ENCODE measurements at places on chromosomes 11 and 22.
A peak's percentile ranks its signal among the peaks of the same experiment; 100 is the strongest.

GRCh38 chr11:102517670-102518069 is 12.9 kb downstream of the MMP7 start:
- no peak for DNase-seq

DNA sequence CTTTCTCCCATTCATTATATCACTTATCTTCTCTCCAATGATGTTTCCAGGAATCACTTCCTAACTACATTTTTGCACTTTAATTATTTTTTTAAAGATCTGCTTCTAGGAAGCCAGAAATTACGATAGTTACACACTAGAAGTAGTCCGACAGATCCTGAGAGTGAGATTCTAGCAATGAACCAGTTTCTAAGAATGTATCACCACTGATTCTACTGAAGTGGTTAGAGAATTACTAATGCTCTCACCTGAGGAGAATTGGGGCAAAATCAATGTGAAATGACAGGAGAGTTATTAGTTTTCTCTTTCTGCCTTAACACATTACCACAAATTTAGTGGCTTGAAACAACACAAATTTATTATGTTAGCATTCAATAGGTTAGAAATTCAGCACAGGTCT is 241.2 kb downstream of the CASP12 start:
- no peak for DNase-seq

GRCh38 chr11:72363112-72363511 is 71.2 kb downstream of the CLPB start:
- DNase-seq, result no peak

- DNase-seq, result peak; percentile 87
Measured at GRCh38 chr11:36265793-36266628, 23.2 kb downstream of the COMMD9 start.

DNA sequence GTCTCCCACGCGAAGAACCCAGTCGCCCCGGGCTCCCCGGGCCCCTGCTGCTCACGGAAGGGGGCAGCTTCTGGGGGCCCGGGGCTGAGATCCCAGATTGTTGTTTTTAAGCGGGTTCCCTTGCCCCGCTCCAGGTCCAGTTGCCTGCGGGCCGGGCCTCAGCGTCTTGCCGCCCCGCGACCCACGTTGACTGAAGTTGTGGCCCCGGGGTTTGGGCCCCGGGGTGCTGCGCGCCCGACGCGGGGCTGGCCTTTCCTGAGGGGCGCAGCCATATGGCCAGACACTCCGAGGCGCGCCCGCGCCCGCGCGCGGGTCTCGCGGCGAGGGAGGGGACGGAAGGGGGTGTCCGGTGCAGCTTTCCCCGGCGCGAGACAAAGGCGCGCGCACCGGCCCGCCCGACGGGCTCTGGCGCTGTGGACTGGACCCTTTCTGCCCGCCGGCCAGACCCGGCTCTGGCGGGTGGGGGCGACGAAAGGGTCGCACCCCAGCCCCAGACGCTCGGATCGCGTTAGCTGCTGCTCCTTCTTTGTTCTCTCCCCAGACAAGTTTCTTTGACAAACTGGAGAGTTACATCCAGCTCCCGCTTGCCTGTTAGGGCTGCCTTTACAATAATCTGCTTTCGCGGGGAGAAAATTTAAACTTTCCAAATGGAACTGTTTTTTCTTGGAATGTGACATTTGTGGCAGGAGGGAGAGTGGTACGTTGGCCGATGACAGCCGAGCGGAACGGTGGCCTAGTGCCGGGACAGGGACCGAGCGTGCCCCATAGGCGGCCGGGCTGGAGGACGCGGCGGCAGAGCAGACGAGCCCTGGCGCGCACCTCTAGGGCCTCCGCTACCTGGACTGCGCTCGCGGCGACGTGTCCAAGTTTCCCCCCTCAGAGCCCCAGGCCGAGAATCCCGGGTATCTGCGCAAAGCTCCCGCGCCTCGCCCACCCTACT is 716 bp downstream of the AMOTL1 start:
- DNase-seq, result peak; percentile 41

GRCh38 chr11:64474680-64475079 is 115.7 kb downstream of the RPS6KA4 start:
- DNase-seq, result no peak

GRCh38 chr22:37135023-37135422 is 14.7 kb downstream of the IL2RB start:
- no peak for DNase-seq

- DNase-seq, result peak; percentile 12
Measured at GRCh38 chr22:32103658-32104315, 55.3 kb downstream of the C22orf42 start.

- no peak for DNase-seq
Measured at GRCh38 chr11:86782742-86783141, 17.6 kb upstream of the PRSS23 start.

DNA sequence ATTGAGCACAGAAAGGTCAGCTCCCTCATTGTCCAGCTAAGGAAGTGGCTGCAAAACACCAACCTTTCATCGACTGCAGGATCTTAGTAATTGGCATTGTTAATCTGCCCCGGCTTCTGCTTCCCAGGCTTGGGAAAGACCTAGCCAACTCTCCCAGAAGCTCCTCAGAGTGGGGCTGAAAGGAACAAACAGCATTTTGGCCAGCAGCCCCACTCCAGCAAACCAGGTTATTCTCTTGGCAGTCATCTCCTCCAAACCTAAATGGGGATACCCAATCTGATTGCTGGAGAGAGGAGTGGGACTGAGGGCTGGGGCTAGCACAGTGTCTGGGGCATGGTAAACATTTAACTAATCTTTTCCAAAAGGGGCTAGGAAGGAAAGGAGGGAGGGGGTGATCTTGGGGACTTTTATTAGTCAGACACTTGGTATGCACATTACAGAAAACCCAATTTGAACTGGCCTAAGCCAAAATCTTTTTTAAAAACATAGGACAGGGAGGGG is 294.4 kb downstream of the MN1 start:
- no peak for DNase-seq

GRCh38 chr11:103450241-103450640 is 341.0 kb downstream of the DYNC2H1 start:
- no peak for DNase-seq

- peak; percentile 91 for DNase-seq
Measured at GRCh38 chr11:45371251-45372115, 85.3 kb upstream of the SYT13 start.

DNA sequence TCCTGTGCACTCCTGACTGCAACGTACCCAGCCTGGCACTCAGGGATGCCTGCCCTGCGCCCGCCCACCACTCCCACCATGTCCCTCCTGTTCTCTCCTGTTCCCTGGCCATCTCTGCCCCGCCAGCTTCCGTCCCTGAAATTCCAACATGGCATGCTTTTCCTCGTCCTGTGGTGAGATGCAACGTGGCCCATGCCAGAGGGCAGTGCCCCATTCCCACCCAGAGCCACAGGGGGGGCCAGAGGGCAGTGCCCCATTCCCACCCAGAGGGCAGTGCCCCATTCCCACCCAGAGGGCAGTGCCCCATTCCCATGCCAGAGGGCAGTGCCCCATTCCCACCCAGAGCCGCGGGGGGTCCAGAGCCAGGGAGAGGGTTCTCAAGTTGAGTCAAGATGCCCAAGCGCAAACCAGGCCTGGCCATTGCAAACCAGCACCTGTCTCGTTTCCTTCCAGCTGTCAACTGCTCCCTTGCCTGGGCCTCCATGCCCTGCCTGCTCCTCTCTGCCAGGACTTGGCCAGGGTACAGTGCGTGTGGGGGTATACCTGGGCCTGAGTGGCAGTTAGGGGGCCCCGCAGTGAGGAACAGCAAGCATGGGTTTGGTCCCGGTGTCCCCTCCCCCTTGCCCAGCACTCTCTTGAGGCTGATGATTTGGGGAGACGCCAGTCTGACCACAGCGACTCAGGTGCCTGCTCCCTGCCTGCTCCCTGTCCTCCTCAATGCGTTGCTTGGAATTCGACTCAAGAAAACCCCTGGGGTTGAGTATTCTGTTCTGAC is 14.6 kb downstream of the B3GAT1 start:
- DNase-seq, result no peak

- no peak for DNase-seq
Measured at GRCh38 chr11:44564670-44565210, 723 bp upstream of the CD82 start.

- no peak for DNase-seq
Measured at GRCh38 chr11:34013898-34014571, 37.5 kb upstream of the CAPRIN1 start.

DNA sequence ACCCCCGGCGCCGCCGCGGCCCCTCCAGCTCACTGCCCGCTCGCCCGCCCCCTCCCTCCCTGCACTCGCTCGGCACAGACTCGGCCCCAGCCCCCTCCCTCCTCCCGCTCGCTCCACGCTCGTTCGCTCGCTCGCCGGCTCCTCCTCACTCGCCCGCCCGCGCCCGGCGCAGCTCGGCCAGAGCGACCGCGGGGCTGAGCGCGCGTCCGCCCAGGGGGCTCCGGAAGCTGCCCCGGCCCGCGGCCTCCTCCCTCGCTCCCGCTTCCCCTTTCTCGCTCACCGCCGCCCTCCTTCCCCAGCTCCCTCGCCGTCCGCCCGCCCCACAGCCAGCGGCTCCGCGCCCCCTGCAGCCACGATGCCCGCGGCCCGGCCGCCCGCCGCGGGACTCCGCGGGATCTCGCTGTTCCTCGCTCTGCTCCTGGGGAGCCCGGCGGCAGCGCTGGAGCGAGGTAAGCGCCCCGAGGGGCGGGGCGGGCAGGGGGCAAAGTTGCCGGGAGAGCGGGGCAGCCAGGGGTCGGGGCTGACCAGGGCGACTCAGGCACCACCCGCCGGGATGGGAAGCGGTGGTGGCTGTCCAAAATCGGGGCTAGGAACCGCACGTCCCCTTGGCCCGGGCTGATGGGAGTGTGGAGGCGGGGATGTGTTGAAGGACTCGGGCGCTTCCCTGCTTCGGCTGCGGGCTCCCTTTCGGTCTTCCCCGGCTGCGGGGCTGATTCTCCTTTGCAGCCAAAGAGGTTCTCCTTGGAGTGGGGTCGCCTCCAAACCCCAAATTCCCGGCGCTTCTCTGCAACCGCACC is at the start of gene SEZ6L:
Gene SEZ6L (plus strand): TSS at position 148 of the 797 bp plus-strand sequence. CDS start 208 bp downstream, at position 356.
- no peak for DNase-seq

- DNase-seq, result peak; percentile 93
Measured at GRCh38 chr11:12331239-12331874, 46.0 kb upstream of the PARVA start.

DNA sequence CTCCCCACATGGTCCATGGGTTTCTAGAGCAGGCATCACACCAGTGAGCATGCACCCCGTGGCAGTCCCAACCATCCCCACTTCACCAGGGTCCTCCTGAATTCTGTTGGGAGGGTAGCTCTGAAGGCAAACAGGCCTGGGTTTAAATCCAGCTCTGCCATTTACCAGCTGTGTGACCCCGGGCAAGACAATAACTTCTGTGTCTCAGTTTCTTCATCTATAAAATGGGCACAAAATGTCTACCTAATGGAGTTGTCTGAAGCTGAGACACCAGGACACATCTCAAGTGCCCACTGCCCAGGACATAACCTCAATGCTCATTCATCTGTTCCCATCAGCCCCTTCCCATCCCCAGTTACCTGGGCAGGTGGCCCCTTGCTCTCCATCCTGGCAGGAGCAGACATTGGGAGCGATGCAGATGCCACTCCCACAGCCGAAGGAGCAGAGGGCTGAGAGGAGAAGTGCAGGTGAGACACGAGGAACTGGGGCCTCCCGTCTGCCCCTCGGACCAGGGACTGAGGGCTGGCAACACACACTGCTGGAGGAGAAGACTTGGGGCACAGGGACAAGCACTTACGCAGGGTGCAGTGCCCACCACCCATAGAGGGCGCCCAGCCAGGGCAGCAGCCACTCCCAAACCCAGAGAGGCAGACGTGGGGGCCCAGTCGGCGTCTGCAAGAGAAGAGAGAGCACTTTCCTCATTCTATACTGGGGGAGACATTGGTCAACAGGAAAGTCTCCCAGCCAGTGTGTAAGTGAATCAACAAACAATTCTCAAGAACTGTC is 4.0 kb downstream of the VWCE start:
- no peak for DNase-seq
